Activated naive CD8-positive, alpha-beta T cell treated with anti-CD3 and anti-CD28 coated beads for 36 hours (primary cell): ENCODE measurements at places on chromosomes 7 and 10. TPM values are rescaled to one million over a fixed set of nuclear protein-coding genes. Genes with fewer than 3 reads are reported as not detected.

- no peak for DNase-seq
- no peak overlapping the region for H3K4me3 ChIP-seq
- H3K27ac ChIP-seq = no peak overlapping the region
- no peaks in the 10 kb centered on the region for H3K36me3 ChIP-seq
- H3K27me3 ChIP-seq = no peaks in the 10 kb centered on the region
Measured at GRCh38 chr7:80499350-80499953, 12.4 kb downstream of the GNAT3 start.

- H3K27ac ChIP-seq = no peak overlapping the region
- H3K27me3 ChIP-seq = peaks cover 5% of the 10 kb centered on the region
- H3K4me3 ChIP-seq = no peak overlapping the region
- no peak for DNase-seq
- peaks cover 3% of the 10 kb centered on the region for H3K4me1 ChIP-seq
- no peaks in the 10 kb centered on the region for H3K36me3 ChIP-seq
Measured at GRCh38 chr10:34520084-34520483, 295.0 kb downstream of the PARD3 start.

- peaks cover 30% of the 10 kb centered on the region for H3K36me3 ChIP-seq
- no peak overlapping the region for H3K4me3 ChIP-seq
- no peaks in the 10 kb centered on the region for H3K27me3 ChIP-seq
- no peak for DNase-seq
- H3K27ac ChIP-seq = no peak overlapping the region
Measured at GRCh38 chr7:37007691-37008090, 283.4 kb upstream of the AOAH start.

DNA sequence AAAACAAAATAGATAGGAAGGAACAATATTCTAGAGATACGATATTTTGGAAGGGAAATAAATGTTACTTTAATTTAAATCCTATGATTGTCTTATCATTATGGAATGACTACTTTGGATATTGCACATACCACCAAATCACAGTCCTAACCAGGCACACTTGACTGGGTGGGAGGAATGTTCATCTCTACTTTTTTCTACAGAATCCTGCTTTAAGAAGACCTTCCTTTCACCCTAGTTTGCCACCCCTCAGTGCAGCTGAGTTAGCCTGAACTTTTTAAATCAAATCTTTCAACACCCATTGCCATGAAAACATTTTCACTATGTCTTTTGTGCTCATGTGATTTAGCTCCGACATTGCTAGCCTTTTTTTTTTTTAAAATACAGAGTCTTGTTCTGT lies 38.1 kb downstream of the RELN start:
- no peak overlapping the region for H3K4me3 ChIP-seq
- peaks cover 7% of the 10 kb centered on the region for H3K27me3 ChIP-seq
- H3K4me1 ChIP-seq = no peaks in the 10 kb centered on the region

CASTOR2 gene
- 3.3 TPM for total RNA-seq

DNA sequence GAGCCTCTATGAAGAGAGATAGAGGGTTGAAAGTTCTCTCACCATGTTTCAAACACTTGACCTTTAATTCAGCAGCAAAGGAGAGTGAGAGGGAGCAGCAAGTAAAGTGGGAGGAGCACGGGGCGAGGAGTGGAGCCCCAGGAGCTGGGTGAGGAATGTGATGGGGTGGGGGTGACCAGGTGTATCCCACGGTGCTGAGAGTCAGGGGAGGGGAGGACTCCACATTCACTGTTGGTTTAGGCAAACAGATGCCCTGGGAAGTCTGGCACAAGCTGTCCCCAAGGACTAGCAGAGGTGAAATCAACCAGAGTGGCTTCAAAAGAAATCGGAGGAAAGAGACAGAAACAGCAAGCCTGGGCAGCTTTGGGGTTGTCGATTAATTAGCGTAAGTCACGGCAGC lies 101.8 kb upstream of the PITRM1 start:
- H3K4me1 ChIP-seq = no peaks in the 10 kb centered on the region
- no peak overlapping the region for H3K4me3 ChIP-seq
- no peak overlapping the region for H3K27ac ChIP-seq
- H3K27me3 ChIP-seq = peaks cover 9% of the 10 kb centered on the region

- H3K36me3 ChIP-seq = no peaks in the 10 kb centered on the region
- H3K27ac ChIP-seq = no peak overlapping the region
- no peak for DNase-seq
- H3K4me3 ChIP-seq = no peak overlapping the region
Measured at GRCh38 chr10:76248649-76249200, 817.3 kb downstream of the LRMDA start.
